Fibroblast of lung (primary cell): ENCODE measurements at places on chromosomes 7 and 10. TPM values are rescaled to one million over a fixed set of nuclear protein-coding genes. Genes with fewer than 3 reads are reported as not detected.

DNA sequence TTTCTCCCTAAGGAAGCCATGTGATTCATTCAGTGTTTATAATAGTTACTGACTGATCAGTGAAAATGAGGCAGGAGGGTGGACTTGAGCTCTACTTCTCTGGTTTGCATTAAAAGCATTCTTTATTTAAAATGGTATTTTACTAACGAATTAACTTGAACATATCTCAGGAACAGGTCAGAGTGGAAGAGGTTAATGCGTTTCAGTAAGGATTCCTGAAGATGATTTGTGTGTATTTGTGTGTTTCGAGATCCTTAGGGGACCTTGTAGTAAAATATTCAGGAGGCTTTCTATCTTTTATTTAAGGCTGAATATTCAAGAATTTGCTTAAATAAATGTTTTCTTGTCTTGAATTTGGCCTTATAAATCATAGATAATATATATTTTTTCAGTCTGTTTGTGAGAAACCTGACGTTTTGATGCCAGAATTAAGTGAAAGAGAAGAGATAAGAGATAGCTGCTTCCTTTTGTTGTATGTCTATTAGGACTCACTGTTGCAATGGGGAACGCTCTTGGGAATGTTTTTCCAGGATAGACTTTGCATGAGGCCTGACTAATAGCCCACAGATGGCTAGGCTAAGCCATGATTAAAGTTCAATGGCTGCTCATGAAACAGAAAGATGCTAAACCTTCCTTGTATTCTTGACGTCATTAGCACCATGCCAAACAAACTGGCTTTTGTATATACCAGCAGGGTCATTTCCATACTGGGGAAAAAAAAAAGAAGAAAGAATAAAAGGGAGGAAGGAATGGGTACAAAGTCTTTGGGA is 93.8 kb upstream of the MTPN start:
- H3K36me3 ChIP-seq, result no peaks in the 10 kb centered on the region
- no peak overlapping the region for H3K27ac ChIP-seq
- H3K27me3 ChIP-seq, result no peaks in the 10 kb centered on the region
- no peaks in the 10 kb centered on the region for H3K4me1 ChIP-seq

DNA sequence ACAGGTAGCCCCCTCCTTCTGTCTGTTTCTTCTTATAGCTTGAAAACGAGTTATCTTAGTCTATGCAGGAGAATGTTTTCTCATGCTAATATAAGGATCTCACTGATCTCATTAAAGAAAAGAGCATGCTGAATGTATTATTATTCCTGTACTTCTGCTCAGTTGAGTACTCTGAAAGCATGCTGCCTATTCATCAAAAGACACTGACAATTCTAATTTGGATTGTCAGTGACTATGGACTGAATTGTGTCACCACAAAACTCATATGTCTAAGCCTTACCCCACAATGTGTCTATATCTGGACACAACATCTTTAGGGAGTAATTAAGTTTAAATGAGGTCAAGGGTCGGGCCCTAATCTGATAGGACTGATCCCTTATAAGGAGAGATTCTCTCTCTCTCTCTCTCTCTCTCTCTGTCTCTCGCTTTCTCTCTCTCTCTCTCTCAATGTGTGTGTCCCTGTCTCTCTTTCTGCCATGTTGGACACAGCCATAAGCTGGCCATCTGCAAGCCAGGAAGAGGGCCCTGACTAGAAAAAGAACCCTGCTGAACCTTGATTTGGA is 98.4 kb downstream of the GNAT3 start:
- H3K27ac ChIP-seq, result no peak overlapping the region
- no peaks in the 10 kb centered on the region for H3K27me3 ChIP-seq
- H3K4me3 ChIP-seq, result no peak overlapping the region
- H3K4me1 ChIP-seq, result peaks cover 2% of the 10 kb centered on the region
- H3K36me3 ChIP-seq, result no peaks in the 10 kb centered on the region

Gene NHLRC2
- 8.5 and 11.9 TPM in 2 replicates for total RNA-seq

DNA sequence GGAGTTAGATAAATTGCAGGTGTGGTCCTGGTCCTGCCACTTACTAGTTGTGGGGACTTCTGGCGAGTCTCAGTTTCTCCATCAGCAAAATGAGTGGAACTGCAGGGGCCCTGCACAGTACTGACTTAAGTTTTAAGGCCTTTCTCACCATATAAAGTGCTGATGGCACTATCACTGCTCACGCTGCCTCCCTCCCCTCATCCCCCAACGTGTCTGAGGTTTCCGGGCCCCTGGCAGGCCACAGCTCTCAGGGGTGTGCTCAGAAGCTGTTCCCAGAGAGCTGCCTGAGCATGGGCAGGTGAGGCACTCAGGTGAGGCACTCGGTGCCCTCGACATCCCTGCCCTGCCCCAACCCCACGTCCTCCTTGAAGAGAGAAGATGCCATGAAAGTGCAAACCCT is 74.2 kb downstream of the VOPP1 start:
- H3K27me3 ChIP-seq, result no peaks in the 10 kb centered on the region
- H3K4me3 ChIP-seq, result no peak overlapping the region
- no peak overlapping the region for H3K27ac ChIP-seq

DNA sequence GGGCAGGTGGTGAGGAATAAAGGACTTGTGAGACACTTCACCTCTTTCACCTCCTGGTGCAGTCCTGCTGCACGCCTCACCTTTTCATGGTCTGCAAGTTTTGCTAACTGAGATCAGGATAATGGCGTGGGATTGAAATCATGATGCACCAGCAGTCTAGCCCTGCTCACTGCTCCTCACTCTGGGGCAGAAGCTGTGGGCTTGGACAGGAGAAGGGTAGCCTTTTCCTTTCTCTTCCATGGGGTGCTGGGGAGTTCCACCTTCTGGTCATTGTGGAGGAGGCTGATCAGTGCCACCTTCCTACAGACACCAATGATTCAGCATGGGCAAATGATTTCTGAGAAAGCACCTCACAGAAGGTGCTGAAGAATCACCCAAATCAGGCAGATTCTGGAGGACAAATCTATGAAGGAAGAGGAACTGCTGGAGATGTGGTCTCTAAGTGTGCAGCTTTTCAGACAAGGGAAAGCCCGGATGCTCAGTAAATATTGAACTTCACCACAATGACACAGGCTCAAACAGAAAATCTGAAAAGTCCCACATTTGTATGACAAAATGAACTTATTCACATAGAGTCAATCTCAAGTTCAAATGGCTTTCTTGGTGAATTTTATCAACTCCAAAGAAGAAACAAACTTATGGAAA is 19.7 kb downstream of the MBL2 start:
- DNase-seq, result no peak
- no peak overlapping the region for H3K27ac ChIP-seq
- H3K27me3 ChIP-seq, result no peaks in the 10 kb centered on the region
- H3K4me3 ChIP-seq, result no peak overlapping the region
- H3K36me3 ChIP-seq, result no peaks in the 10 kb centered on the region
- no peaks in the 10 kb centered on the region for H3K4me1 ChIP-seq

- DNase-seq, result peak; percentile 49
- no peak overlapping the region for H3K27ac ChIP-seq
- H3K27me3 ChIP-seq, result no peaks in the 10 kb centered on the region
- no peak overlapping the region for H3K4me3 ChIP-seq
Observed at GRCh38 chr10:126207313-126207771, 180.9 kb downstream of the ADAM12 start.
